ENCODE measurements at places on chromosomes 7 and 10. TPM values are rescaled to one million over a fixed set of nuclear protein-coding genes. Genes with fewer than 3 reads are reported as not detected.

DNA sequence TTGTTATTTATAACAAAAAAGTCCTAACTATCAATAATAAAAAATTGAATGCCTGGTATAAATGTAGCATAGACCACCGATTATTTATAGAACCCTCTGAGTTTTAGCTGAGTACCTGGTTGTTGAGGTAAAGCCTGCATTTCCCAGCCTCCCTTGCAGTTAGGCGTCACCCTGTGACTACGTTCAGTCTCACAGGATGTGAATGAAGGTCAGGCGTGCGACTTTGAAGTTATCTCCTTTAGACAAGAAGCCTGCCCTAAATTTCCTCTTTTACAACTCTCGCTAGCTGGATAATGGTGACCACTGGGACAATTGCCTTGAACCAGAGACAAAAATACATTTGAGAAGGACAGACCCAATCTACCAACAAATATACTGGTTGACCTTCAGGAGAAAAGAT, 67.5 kb upstream of the TES start:
- no peak for DNase-seq

DNA sequence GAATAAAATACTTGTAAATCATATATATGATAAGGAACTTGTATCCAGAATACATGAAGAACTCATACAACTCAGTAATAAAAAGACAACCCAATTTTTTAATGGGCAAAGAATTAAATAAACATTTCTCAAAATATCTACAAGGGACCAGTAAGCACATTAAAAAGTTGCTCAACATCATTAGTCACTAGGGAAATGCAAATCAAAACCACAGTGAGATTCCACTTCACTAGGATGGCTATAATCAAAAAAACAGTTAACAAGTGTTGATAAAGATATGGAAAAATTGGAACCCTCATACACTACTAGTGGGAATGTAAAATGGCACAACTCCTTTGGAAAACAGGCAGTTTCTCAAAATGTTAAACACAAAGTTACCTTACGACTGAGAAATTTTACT, 40.3 kb upstream of the YAE1 start:
- DNase-seq: no peak

DNA sequence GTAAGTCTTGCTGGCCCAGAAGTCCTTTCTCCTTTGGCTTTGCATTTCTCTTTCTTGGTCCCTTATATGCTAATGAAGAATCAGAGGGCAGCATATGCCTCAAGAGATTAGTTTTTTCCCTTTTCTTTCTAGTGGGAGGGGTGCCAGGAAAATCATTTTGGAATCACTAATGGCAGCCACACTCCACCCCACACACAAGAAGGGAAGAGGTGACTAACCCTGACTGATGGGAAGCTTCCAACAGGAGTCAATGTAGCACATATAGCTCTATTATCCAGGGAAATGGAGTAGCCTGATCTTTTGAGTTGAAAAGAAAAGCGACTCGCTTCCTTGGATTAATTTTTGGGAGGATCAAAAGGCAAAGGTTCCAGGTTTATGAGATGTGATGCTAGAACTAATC, 225.3 kb downstream of the KIF20B start:
- no peak for DNase-seq

DNA sequence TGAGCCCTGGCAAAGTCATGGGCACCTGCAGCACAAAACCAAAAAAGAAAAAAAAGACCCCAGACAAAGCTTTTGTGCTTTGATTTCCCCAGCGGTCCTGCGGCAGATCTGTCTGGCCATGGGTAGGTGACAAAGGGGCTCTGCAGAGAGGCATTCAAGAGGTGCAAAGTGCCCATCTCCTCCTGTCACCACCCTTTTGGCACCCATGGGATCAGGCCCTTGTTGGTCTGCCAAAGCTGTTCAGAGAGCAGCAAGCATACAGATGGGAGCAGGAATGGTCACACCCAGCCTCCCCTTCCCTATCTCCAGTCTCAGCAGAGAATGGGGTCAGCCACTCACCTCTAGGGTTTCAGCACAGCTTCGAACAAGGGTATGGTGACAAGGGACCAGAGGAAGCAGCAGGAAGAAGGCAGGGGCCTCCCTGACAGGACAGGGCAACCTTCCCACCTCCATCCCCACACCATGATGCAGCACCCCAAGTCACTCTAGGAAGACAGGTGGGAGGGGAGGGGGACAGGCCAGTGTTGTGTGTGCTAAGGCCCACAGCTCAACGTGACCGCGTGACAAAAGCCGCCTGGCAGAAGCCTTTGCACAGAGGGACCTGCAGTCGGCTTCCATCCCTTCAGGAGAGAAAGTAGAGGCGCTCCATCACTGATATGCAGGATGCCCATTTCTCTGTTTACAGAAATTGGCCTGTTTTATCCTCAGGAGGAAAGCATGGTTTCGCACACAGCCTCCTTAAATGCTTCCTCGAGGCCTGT, 6.3 kb downstream of the CAMK2G start:
- no peak for DNase-seq

DNA sequence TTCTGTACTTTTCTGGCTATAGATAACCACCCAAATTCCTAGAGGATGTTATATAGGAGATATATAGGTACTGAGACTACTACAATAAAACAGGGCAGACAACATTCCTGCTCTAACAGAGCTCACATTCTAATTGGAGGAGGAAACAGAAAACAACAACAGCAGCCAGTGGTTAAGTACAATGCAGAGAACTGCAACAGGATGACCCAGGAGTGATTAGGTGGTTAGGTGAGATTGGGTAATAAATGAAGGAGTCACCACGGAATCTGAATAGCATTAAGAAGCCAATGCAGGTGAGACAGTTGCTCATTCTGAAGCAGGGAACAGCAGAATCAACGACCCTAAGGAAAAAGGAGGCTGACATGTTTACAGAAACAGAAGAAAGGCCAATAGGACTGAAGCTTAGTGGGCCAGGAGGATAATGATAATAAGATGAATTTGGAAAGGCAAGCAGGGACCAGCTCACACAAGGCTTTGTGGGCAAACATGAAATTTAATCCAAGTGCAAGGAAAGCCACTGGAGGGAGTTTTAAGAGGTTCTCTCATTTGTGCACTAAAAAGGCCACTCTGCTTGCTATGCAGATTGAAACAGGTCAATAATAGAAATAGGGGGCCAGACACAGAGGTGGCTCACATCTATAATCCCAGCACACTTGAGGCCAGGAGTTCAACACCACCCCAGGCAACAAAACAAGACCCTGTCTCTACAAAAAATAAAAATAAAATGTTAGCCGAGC, 16.9 kb upstream of the REEP3 start:
- no peak for DNase-seq

GRCh38 chr10:1227510-1228402, 171.6 kb downstream of the WDR37 start:
- no peak for DNase-seq

GRCh38 chr10:78507510-78508160, 474.0 kb downstream of the RPS24 start:
- DNase-seq: no peak

GRCh38 chr7:1798191-1798590, 128.1 kb downstream of the ELFN1 start:
- no peak for DNase-seq

DNA sequence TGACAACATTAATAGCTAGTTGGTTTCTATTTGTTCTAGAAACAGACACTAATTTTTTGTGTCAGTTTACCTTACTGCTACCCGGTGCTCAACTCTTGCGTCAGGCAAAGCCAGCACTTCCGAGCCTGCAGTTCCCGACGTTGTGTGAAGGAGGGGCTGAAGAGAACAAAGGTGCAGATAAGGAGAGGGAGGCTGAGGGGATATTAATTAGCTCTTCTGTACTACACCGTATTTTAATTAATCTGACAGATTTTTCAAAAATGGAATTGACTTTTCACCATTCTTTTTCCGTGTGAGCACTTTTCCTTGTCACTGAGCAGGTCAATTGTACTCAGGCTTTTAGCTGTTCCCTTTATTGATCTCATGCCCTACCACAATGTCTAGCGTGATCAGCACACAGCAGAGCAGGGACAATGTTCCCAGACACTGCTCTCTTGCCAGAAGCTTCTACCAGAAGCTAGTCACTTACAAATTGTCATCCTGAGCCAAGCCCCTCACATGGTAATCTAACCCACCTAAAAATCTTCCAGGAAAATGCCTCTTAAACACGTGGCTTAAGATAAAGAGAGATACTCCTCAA, 650.5 kb upstream of the MKI67 start:
- DNase-seq: no peak

DNA sequence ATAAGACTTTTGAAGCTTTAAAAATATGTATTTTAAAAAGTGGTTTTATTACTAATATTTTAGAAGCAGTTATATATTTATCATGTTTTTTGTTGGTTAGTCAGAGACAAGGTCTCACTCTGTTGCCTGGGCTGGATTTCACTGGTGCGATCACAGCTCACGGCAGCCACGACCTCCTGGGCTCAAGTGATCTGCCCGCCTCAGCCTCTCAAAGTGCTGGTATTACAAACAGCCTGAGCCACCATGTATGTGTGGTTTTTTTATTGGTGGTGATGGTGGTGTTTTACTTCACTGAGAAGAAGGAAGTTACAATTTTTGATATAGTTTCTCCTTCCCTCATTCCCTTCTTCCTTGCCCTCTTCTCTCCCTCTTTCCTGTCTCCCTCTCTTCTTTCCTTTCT, 13.4 kb downstream of the NHLRC2 start:
- no peak for DNase-seq

DNA sequence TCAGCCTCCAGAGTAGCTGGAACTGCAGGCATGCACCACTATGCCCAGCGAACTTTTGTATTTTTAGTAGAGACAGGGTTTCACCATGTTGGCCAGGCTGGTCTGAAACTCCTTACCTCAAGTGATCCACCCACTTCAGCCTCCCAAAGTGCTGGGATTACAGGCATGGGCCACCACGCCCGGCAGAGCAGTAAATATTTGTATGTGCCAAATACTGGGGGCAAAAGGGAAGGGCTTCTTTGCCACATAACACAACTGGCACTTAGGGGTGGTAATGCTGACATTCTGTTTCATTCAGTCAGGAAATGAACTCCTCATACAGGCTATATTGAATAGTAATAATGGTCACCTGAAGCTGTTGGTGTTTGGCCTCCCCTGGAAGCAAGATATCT, 41.6 kb downstream of the ACSM6 start:
- no peak for DNase-seq

EIF5AL1 gene
- 1.4 TPM for polyA plus RNA-seq

- DNase-seq: no peak
Observed at GRCh38 chr10:33270971-33271370, 63.5 kb downstream of the NRP1 start.

GRCh38 chr10:54614072-54614471, 187.0 kb downstream of the PCDH15 start:
- DNase-seq: no peak

DNA sequence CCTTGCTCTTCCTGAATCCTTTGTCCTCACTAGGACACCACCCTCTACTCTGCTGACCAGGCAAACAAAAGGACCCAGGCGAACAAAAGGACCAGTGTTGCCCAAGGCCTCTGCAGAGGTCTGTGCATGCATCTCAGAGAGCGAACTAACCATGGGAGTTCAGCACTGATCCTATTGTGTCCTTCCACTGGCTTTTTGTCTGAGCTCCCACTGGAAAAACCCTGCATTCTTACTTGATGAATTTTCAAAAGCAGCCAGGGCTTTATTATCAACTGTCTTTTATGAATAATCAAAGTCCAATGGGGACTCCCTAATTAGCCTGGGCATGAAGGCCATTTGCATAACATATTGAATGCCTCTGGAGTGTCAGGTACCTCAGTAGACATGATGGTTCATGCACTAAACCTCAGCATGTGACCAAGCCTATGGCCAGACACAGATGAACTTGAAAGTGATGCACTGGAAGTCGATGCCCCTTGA, 140.6 kb downstream of the KCNMA1 start:
- DNase-seq: no peak

- DNase-seq: no peak
Observed at GRCh38 chr10:47111329-47111862, 188.6 kb upstream of the GDF10 start.

HOXA1 gene
- 2.9 TPM for polyA plus RNA-seq

- DNase-seq: no peak
Observed at GRCh38 chr7:135158874-135159273, 11.0 kb downstream of the TMEM140 start.

DNA sequence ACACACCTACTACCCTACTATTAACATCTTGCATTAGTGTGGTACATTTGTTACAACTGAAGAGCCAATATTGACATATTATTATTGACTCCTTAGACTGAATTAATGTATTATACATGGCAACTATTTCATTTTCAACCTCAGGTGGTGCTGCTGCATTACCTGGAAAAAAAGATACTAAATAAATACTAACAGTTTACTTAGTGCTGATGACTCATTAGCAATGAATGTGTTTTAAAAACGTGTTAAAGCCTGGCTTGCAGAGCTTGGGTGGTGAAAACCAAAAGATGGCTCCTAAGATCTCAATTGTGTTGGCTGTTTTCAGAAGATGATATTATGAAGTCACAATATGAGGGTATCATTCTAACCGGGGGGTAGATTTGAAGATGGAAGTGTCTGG, 34.8 kb downstream of the CFAP43 start:
- no peak for DNase-seq

- DNase-seq: no peak
Observed at GRCh38 chr7:5539013-5539411, 115.4 kb upstream of the TNRC18 start.

GRCh38 chr7:156184164-156184563, 371.9 kb upstream of the SHH start:
- no peak for DNase-seq

CDNF gene
- polyA plus RNA-seq: 2.1 TPM

- DNase-seq: no peak
Observed at GRCh38 chr10:114458955-114459354, 54.7 kb upstream of the AFAP1L2 start.

- DNase-seq: no peak
Observed at GRCh38 chr10:119119400-119119799, 15.5 kb downstream of the DENND10 start.

CREM gene
- polyA plus RNA-seq: 37.9 TPM

- DNase-seq: no peak
Observed at GRCh38 chr7:99106411-99106810, 37.5 kb downstream of the SMURF1 start.

- DNase-seq: no peak
Observed at GRCh38 chr7:95219721-95220120, 104.6 kb downstream of the PON1 start.

- DNase-seq: no peak
Observed at GRCh38 chr7:31857172-31857571, 170.2 kb downstream of the PPP1R17 start.

DNA sequence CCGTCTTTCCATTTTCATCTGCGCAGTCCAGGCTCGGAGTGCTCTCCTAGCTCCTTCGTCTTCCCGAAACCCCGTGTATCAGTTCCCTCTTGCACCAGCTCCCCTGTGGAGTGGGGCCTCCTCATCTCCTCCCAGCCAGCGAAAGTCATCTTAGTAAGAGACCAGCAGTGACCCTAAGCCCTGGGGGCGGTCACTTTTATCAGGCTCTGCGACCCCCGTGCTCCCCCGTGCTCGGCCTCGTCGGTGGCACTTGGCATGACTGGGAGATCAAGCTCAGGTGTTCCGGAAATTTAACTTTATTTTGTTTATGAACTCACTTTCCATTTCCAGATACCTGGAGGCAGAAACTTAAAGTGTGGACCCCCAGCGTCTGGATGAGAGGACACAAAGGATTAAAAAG, 574 bp upstream of the ECHDC3 start:
- DNase-seq: no peak

Data from AG04450 (cell line).